SJSA1 (cell line): ENCODE measurements at places on chromosomes 3 and 15. TPM values are rescaled to one million over a fixed set of nuclear protein-coding genes. Genes with fewer than 3 reads are reported as not detected.

The ZIC1 gene
- 7.1 and 10.9 TPM in 2 replicates for total RNA-seq

DNA sequence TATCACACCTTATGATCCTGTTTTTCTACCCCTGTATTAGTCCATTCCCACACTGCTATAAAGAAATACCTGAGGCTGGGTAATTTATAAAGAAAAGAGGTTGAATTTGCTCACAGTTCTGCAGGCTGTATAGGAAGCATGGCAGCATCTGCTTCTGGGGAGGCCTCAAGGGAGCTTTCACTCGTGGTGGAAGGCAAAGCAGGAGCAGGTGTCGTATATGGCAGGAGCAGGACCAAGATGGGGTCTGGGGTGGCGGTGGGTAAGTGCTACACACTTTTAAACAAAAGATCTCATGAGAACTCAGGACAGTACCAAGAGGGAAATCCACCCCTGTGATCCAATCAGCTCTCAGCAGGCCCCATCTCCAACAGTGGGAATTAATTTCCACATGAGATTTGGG is 15.4 kb upstream of the SCAP start:
- DNase-seq = no peak

DNA sequence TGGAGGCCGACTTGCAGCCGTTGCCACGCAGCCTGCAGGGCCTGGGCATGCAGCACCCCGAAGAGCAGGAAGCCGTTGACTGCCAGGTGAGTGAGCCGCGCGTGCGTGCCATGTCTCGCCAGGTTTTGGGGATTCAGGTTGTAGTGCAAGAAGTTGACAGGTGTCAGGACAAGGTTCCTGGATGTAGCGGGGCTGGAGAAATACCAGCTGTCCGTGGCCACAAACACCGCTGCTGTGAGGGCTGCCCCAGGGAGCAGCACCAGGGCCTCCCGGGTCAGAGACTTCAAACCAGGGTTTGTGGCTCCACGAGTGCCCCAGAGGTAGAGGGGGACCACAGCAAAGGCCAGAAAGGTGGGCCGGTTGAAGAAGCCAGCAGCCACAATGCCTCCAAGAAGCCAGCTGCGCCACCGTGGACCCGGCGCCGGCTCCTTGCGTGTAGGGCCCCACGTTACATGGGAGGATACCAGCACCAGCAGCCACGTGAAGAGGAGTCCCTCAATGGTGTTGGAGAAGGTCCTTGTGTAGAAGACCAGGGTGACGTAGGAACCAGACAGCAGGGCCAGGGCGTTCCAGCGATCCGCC is 5.6 kb upstream of the NCBP2 start:
- no peak for DNase-seq

The STAG1 gene
- total RNA-seq = 20.6 and 31.9 TPM in 2 replicates

The CHL1 gene
- total RNA-seq = not detected in 2 replicates

The SCN11A gene
- not detected in 2 replicates for total RNA-seq

- DNase-seq = no peak
Measured at GRCh38 chr15:50813089-50813488, 47.6 kb upstream of the SPPL2A start.

GRCh38 chr3:192827208-192827607 is 90.4 kb downstream of the MB21D2 start:
- no peak for DNase-seq

DNA sequence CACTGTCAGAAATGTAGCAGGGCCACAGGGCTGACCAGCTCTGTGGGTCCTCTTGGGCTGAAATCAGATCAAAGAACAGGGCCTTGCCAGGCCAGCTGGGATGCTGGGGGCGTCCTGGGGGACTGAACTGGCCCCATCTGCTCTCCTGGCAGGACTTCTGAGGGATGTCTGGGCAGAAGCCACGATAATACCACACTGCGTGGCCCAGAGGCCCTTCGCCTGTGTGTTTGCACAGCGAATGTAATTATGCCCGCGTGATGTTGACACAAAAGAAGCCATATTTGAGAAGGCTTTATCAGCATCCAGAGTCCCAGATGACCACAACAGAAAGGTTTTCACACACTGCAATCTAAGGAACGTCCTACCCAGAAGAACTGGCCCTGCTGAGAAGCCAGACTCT is 174.0 kb downstream of the RAB11A start:
- DNase-seq = no peak

- peak; percentile 87 for DNase-seq
Measured at GRCh38 chr15:62119227-62119864, 45.7 kb downstream of the C2CD4B start.

The NEK11 gene
- total RNA-seq = 6.3 and 18.0 TPM in 2 replicates

- no peak for DNase-seq
Measured at GRCh38 chr15:26670116-26670515, 102.8 kb downstream of the GABRB3 start.

- DNase-seq = no peak
Measured at GRCh38 chr15:51137880-51138430, 43.2 kb upstream of the TNFAIP8L3 start.

The OSBPL10 gene
- total RNA-seq = 5.3 and 6.9 TPM in 2 replicates

The DENND4A gene
- 3.9 and 8.9 TPM in 2 replicates for total RNA-seq

GRCh38 chr3:125959317-125960065 is 9.5 kb upstream of the ROPN1B start:
- no peak for DNase-seq

The CCDC14 gene
- 52.8 and 59.5 TPM in 2 replicates for total RNA-seq

The POLQ gene
- 8.0 and 9.1 TPM in 2 replicates for total RNA-seq
